ENCODE measurements at places on chromosomes 2 and 18.

DNA sequence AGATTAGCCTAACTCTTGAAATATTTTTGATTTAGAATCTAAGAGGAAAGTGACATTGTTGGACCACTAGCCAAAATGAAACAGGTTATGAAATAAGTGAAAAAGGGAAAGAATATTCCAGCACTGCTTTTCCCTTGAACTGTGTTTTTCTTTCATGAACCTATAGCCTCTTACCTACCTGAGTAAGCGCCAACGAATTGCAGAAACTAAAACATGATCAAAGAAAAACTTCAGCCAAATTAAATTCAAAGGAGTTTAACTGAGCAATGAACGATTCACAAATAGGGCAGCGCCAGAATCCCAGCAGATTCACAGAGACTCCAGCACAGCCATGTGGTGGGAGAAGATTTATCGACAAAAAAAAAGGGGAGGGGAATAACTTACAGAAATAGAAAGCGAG lies 518.6 kb downstream of the PIK3C3 start:
- DNase-seq, result no peak

- DNase-seq, result peak; percentile 94
Observed at GRCh38 chr2:219476652-219477151, 22.0 kb upstream of the GMPPA start.

- no peak for DNase-seq
Observed at GRCh38 chr2:191869781-191870180, 22.9 kb upstream of the CAVIN2 start.

GRCh38 chr2:30625701-30626100 lies 178.7 kb downstream of the LCLAT1 start:
- no peak for DNase-seq

- DNase-seq, result no peak
Observed at GRCh38 chr2:110720547-110720946, 11.8 kb upstream of the ACOXL start.

GRCh38 chr2:38163579-38163978 lies 87.6 kb upstream of the CYP1B1 start:
- DNase-seq, result no peak

- peak; percentile 18 for DNase-seq
Observed at GRCh38 chr2:126809340-126809739, 89.3 kb upstream of the TEX51 start.

GRCh38 chr2:121355488-121355887 lies 70.5 kb upstream of the TFCP2L1 start:
- no peak for DNase-seq

GRCh38 chr2:120204022-120204405 lies 19.2 kb downstream of the TMEM185B start:
- DNase-seq, result no peak

Data from nephron progenitor cell (in vitro differentiated cells).